ENCODE measurements at places on chromosomes 6 and 20. TPM values are rescaled to one million over a fixed set of nuclear protein-coding genes. Genes with fewer than 3 reads are reported as not detected.

GRCh38 chr6:16759646-16760515, 1.4 kb downstream of the ATXN1 start:
- peak; percentile 93 for DNase-seq
- H3K27ac ChIP-seq: peak overlapping the region; percentile 94
- no peaks in the 10 kb centered on the region for H3K36me3 ChIP-seq
- peaks cover 37% of the 10 kb centered on the region for H3K4me1 ChIP-seq

GRCh38 chr20:40477805-40478204, 211.2 kb downstream of the MAFB start:
- no peak for DNase-seq
- no peaks in the 10 kb centered on the region for H3K27me3 ChIP-seq
- H3K36me3 ChIP-seq: no peaks in the 10 kb centered on the region
- no peaks in the 10 kb centered on the region for H3K4me1 ChIP-seq
- no peak overlapping the region for H3K27ac ChIP-seq

GRCh38 chr20:35299780-35300179, 7.6 kb upstream of the FAM83C start:
- no peaks in the 10 kb centered on the region for H3K36me3 ChIP-seq
- DNase-seq: no peak
- H3K27ac ChIP-seq: no peak overlapping the region
- H3K4me3 ChIP-seq: no peak overlapping the region
- no peaks in the 10 kb centered on the region for H3K27me3 ChIP-seq

DNA sequence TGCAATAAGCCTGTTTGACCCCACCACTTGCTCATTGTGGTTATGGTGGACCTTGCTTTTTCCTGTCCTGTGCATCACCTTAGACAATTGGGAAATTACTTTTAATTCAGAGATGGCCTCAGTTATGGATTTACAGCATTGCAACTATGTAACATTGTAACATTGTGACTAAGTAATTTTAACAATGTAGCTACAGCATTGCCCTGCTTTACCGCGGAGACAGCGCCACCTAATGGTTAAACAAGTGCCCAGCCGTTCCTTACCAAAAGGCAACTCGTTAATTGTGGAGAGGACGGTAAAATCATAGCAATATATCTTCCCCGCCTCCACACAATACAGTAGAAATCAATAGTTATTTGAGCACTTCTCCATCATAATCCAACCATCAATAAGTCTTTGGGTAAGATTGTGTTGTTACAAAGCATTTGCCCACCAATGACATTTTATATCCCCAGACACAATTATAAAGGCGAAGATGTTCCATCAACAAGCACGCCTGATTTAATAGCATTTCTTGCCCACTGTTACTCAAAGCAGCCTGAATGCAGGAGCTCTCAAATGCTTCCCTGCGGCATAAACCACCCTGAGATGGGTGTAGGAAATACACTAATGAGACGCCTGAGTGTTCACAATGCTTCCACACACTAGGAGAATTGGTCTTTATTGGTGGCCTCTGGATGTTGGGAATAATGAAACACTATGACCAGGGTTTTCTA, 93.7 kb downstream of the PROKR2 start:
- H3K4me3 ChIP-seq: no peak overlapping the region
- H3K36me3 ChIP-seq: no peaks in the 10 kb centered on the region
- H3K4me1 ChIP-seq: no peaks in the 10 kb centered on the region
- H3K27ac ChIP-seq: no peak overlapping the region
- DNase-seq: peak; percentile 79

GRCh38 chr6:92568541-92568940, 850.8 kb downstream of the EPHA7 start:
- no peak for DNase-seq
- no peaks in the 10 kb centered on the region for H3K4me1 ChIP-seq
- H3K27me3 ChIP-seq: no peaks in the 10 kb centered on the region
- no peaks in the 10 kb centered on the region for H3K36me3 ChIP-seq

- no peaks in the 10 kb centered on the region for H3K27me3 ChIP-seq
- no peak overlapping the region for H3K4me3 ChIP-seq
- no peak overlapping the region for H3K27ac ChIP-seq
- no peaks in the 10 kb centered on the region for H3K4me1 ChIP-seq
Observed at GRCh38 chr6:5250911-5251310, 9.8 kb downstream of the LYRM4 start.

DNA sequence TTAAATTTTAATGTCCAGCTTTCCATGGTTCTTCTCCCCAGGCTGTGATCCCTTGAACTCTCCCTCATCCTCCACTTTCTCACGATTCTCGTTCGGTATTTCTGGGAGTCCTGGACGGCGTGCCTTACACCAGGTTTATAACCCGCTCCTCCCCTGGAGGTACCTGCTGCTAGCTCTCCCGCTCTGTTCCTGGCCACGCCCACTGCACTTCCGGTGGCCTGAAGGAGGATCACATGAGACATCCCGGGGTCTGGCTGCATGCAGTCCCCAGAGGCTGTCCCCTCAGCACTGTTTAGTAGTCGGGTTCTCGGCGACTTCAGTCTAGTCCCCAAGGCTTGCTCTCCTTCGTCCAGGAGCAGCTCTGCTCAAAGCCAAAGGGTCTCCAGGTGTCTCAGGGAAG, 28.4 kb upstream of the GCLC start:
- H3K27me3 ChIP-seq: no peaks in the 10 kb centered on the region
- no peak overlapping the region for H3K27ac ChIP-seq
- no peak overlapping the region for H3K4me3 ChIP-seq
- no peaks in the 10 kb centered on the region for H3K4me1 ChIP-seq
- no peaks in the 10 kb centered on the region for H3K36me3 ChIP-seq
- no peak for DNase-seq

DNA sequence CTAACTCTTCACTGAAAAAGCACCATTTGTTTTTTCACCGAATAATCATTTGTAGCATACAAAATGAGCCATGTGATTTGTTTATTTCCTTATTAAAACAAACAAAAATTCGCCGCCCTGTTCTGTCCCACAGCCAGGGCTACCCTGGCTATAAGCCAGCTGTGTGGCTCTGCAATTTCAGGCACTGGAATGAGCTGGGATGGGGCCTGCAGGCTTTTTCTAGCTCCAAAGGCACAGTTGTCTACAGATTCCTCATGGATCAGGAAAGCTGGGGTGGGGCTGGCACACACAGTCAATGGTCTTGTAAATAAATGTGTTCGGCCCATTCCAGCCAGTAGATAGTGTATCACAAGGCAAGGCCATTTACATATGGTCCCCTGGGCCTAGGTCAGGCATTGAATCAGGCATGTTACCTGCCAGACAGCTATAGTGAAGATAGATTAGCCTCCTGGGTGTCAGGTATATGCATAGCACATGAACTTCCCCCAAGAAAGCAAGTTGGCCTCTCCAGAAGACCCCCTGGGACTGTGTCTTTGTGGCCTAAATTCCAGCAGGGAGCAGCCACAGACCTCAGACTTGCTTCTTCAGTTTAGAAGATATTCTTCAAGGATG, 608.9 kb downstream of the MAFB start:
- no peaks in the 10 kb centered on the region for H3K36me3 ChIP-seq
- H3K4me1 ChIP-seq: no peaks in the 10 kb centered on the region
- DNase-seq: no peak
- H3K4me3 ChIP-seq: no peak overlapping the region
- H3K27ac ChIP-seq: no peak overlapping the region
- H3K27me3 ChIP-seq: no peaks in the 10 kb centered on the region

DNA sequence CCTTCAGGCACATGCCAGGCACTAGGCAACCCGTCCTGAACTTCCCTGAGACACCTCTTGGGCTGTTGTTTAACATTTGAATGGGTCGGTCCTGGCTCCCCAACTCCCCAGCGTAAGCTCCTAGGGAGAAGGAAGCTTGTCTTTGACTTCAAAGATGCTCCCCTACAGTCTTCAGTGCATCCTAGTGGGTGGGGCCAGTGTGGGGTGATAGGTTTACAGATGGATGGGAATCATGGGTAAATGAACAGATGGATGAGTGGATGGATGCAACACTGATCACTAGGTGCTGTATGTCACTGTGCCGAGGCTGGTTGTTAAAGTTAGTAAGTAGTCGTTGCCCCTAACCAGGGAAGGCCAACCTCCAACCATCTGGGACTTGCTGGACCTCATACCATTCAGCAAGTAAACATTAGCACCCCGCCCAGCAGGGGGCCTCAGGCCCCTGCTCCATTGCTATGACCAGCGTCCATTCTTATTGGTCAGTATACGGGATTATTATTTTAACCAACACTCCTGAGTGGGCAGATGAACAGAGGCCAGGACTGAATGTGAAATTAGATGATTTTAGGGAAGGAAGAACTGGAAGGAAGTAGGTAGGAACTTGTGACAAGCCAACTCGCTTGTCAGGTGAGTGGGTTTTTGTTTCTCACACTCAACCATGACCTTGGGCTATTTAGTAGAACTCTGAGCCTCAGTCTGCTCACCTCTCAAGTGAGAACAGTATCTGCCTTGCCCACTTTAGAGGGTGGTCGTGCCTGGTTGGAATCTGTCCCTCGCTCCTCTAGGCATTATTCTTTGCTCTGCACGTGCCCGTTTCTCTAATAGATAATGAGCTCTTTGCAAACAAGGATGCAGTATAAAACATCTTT, 82.9 kb upstream of the FOXP4 start:
- no peaks in the 10 kb centered on the region for H3K4me1 ChIP-seq
- no peaks in the 10 kb centered on the region for H3K27me3 ChIP-seq
- H3K27ac ChIP-seq: peak overlapping the region; percentile 17
- peak; percentile 77 for DNase-seq
- H3K36me3 ChIP-seq: no peaks in the 10 kb centered on the region

GRCh38 chr6:157267109-157267611, 56.2 kb downstream of the TMEM242 start:
- H3K36me3 ChIP-seq: no peaks in the 10 kb centered on the region
- no peak overlapping the region for H3K27ac ChIP-seq
- H3K4me1 ChIP-seq: peaks cover 6% of the 10 kb centered on the region
- H3K27me3 ChIP-seq: no peaks in the 10 kb centered on the region
- no peak overlapping the region for H3K4me3 ChIP-seq

- H3K27me3 ChIP-seq: no peaks in the 10 kb centered on the region
- H3K27ac ChIP-seq: no peak overlapping the region
- no peaks in the 10 kb centered on the region for H3K36me3 ChIP-seq
- no peak overlapping the region for H3K4me3 ChIP-seq
- DNase-seq: no peak
- H3K4me1 ChIP-seq: peaks cover 9% of the 10 kb centered on the region
Observed at GRCh38 chr20:10579942-10580341, 93.9 kb downstream of the JAG1 start.

DNA sequence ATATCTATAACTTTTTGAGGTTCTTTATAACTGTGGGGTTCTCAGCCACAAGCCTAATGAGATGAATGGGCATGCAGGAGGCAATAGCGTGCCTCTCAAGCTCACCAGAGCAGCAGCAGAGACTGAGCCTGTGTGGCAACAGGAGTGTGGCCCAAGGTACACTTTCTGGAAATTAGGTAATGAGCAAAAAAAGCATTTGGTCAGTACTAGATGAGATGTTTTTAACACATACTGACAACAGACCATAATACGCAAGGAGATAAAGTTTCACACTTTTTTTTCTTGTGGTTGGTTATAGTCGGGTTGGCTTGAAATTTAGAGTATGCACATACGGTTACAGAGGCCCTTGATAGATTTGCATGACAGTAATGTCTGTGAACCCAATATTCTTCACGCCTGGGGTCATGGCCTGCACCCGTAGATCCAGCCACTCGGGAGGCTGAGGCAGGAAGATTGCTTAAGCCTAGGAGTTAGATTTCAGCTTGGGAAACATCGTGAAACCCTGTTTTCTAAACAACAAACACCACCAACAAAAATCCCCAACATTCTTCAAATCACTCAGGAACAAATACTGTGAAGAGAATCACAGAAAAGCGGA, 300.1 kb downstream of the GMDS start:
- no peak overlapping the region for H3K27ac ChIP-seq
- H3K36me3 ChIP-seq: no peaks in the 10 kb centered on the region
- H3K27me3 ChIP-seq: no peaks in the 10 kb centered on the region
- H3K4me1 ChIP-seq: no peaks in the 10 kb centered on the region
- no peak overlapping the region for H3K4me3 ChIP-seq

Gene ASCC3
- 88.7 TPM for total RNA-seq

All from hepatocyte (in vitro differentiated cells).